ENCODE measurements at places on chromosomes 16 and 17.

DNA sequence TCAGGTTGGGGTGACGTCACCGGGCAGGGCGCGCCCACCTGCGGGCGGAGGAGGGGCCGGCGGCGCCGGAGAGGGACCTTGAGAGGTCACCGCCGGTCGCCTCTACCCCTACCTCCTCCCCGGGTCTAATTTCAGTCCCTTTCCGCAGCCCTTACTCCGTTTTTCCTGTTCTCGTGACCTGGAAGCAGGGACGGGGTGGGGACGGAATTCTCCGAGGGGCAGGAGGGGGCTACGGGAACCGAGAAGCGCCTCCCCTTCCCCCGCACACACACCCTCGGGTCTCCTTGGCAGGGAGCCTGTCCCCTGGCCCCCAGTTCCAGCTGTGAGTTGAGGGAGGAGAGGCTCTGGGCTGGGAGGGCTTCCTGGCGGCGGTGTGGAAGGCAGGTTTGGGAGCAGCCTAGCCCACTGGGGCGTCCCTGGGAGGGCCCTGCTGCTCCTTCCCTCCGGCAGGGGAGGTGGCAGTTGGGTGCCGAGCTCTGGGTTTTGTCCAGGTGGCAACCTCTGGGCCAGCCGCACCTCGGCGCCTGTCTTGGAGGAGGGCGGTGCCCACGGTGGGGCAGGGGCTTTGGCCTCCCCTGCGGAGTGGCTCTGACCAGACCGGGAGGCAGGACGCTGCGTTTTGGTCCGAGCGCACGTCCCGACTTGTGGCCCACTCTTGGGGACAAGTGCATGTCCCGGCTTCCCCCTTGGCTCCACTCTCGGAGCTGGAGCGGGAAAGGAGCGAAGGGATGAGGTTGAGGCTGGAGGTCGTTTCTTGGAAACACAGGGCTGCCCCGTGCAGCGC, 773 bp downstream of the SYNGR3 start:
- H3K36me3 ChIP-seq = peaks cover 15% of the 10 kb centered on the region
- peak overlapping the region; percentile 86 for H3K4me3 ChIP-seq

GRCh38 chr17:27915709-27916108, 22.5 kb upstream of the LYRM9 start:
- H3K27me3 ChIP-seq = peaks cover 5% of the 10 kb centered on the region
- no peak overlapping the region for H3K27ac ChIP-seq
- H3K36me3 ChIP-seq = no peaks in the 10 kb centered on the region
- DNase-seq = no peak
- no peak overlapping the region for H3K4me3 ChIP-seq

DNA sequence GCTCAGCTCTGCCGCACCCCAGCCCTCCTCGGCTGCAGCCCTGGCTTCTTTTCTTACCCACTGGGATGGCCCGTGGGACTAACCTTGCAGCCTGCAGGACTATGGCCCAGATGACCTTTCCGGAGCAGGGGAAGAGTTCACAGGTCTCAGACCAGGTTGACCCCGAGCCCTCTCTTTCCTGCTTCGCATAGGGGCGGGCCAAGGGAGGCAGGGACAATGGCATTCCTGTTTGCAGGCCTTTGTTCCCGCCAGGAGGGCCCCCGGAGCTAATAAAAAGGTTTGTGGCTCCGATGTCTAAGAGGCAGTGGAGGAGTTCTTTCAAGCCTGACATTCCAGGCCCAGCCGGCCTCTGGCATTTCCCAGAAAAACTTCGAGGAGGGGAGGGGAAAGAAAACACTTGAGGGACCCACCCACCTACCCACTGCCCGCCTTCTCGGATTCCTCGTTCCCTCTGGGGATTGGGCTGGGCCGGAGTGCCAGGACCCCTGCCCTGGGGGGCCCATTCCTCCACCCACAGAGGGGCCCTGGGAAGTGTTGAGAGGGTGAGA, 5.8 kb upstream of the SOCS3 start:
- no peak overlapping the region for H3K4me3 ChIP-seq
- H3K27ac ChIP-seq = no peak overlapping the region
- peaks cover 27% of the 10 kb centered on the region for H3K4me1 ChIP-seq
- H3K36me3 ChIP-seq = no peaks in the 10 kb centered on the region
- no peak for DNase-seq
- peaks cover 3% of the 10 kb centered on the region for H3K27me3 ChIP-seq

GRCh38 chr16:10982465-10983150, 38.2 kb downstream of the CLEC16A start:
- peaks cover 47% of the 10 kb centered on the region for H3K36me3 ChIP-seq
- peak overlapping the region; percentile 63 for H3K27ac ChIP-seq
- peak overlapping the region; percentile 12 for H3K4me3 ChIP-seq
- DNase-seq = no peak
- H3K4me1 ChIP-seq = peaks cover 59% of the 10 kb centered on the region

DNA sequence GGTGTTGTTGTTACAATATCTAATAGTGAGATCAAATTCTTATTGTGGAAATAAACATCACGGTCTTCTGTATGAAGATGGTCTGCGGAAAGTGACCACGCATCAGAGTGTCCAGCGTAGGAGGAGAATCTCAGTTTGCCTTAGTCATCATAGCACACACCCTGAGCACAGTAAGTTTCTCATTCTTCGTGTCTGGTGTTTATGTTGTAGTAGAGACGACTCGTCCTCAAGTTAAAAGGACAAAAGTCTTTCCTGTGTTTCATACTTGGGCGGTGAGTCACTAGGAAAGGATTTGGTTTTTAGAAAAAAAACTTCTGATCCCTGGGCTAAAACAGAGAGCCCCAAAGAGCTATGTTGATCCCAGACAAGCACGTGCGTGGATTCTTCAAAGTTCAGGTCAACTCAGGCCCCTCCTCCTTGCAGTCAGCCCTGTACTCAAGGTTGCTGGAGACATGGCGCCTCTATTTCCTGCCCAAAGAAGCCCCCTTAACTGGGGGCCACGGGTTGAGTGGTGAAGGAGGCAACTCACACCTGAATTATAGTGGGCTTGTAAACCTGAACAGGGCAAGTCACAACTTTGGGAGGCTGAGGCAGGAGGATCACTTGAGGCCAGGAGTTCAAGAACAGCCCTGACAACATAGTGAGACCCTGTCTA, 170.4 kb downstream of the ZFHX3 start:
- peak overlapping the region; percentile 50 for H3K4me3 ChIP-seq
- no peaks in the 10 kb centered on the region for H3K27me3 ChIP-seq
- peak overlapping the region; percentile 45 for H3K27ac ChIP-seq
- H3K36me3 ChIP-seq = no peaks in the 10 kb centered on the region
- DNase-seq = no peak

DNA sequence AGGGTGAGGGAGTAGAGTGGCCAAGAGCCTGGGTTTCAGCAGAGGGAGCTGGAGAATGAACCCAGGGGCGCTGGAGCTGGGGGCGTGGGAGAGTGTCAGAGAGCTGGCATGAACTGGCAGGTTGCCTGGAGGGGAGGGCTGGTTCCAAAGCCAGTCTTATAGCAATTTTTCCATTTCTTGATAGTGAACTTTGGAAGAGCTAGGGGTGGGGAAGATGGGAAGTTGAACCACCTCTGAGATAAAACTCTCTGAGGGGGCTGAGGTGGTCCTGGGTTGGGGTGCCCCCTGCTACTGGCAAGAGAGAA, 36.9 kb downstream of the ADGRG5 start:
- DNase-seq = no peak
- H3K4me3 ChIP-seq = no peak overlapping the region
- peak overlapping the region; percentile 96 for H3K27ac ChIP-seq
- no peaks in the 10 kb centered on the region for H3K27me3 ChIP-seq
- peaks cover 42% of the 10 kb centered on the region for H3K4me1 ChIP-seq

DNA sequence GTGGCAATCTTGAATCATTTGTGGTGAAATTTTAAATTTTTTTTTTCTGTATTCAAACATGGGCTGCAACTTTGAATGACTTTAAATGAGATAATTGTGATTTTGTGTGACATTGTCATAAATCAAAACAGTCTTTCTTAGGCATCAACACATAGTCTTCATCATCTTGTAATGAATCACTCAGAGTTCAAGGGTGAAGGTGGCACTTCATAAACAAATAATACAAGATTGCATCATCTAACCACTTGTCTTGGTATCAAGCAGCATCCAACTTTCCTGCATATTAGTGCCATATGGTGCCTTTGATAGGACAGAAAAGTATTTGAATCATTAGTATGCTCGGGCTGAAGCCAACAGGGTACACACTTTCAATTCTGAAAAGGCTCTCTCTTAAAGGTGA, 392.4 kb upstream of the GOT2 start:
- H3K4me1 ChIP-seq = no peaks in the 10 kb centered on the region
- no peaks in the 10 kb centered on the region for H3K36me3 ChIP-seq
- H3K4me3 ChIP-seq = no peak overlapping the region

DNA sequence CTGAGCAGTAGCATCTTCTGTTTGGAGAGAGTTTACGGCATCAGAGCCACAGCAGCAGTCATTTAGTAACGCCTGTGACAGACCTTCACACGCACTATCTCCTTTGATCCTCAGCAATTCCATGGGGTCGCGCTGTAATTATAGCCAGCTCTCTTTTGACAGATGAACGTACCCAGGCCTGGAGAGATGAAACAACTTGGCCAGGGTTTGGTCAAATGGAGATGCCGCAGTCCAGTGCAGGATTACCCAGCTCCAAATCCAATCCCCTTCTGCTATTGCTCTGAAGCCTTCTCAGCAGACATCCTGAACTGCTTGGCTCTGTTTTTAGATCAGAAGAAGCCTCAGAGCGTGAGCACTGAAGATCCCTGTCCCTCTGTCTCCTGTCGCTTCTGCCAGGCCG, 83.9 kb downstream of the SOX9 start:
- no peak overlapping the region for H3K27ac ChIP-seq
- no peak for DNase-seq
- no peaks in the 10 kb centered on the region for H3K27me3 ChIP-seq
- H3K4me1 ChIP-seq = no peaks in the 10 kb centered on the region
- H3K4me3 ChIP-seq = no peak overlapping the region
- no peaks in the 10 kb centered on the region for H3K36me3 ChIP-seq

GRCh38 chr17:78418326-78419026, 40.0 kb downstream of the PGS1 start:
- peak overlapping the region; percentile 77 for H3K27ac ChIP-seq
- H3K27me3 ChIP-seq = no peaks in the 10 kb centered on the region
- peaks cover 49% of the 10 kb centered on the region for H3K36me3 ChIP-seq
- peaks cover 71% of the 10 kb centered on the region for H3K4me1 ChIP-seq

DNA sequence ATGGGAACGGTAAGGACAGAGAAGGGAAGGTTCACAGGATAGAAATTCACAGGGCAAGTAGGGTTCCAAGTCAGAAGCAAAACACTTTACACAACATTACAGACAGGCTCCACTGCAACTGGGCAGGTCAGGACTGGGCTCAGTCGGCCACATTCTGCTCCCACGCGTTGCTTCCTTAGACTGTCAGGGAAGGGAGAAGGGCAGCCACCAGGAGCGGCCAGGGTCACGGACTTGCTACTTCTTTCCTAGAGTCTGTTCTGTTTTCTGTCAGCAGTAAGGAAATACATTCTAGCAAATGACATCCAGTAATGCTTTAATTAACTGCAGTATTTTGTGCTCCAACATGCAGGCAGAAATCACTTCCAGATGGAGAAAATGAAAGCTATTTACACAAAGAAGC, 160.3 kb upstream of the RPH3AL start:
- DNase-seq = no peak
- H3K4me1 ChIP-seq = no peaks in the 10 kb centered on the region
- H3K27me3 ChIP-seq = no peaks in the 10 kb centered on the region
- peaks cover 11% of the 10 kb centered on the region for H3K36me3 ChIP-seq
- no peak overlapping the region for H3K4me3 ChIP-seq
